ENCODE measurements at places on chromosomes 2 and 18. TPM values are rescaled to one million over a fixed set of nuclear protein-coding genes. Genes with fewer than 3 reads are reported as not detected.

CFAP210 gene
- not detected for total RNA-seq

CAB39 gene
- 137 TPM for total RNA-seq

TYMS gene
- total RNA-seq = 5.7 TPM

ASXL3 gene
- 2.5 TPM for total RNA-seq

CLEC4F gene
- total RNA-seq = 0.14 TPM

DNA sequence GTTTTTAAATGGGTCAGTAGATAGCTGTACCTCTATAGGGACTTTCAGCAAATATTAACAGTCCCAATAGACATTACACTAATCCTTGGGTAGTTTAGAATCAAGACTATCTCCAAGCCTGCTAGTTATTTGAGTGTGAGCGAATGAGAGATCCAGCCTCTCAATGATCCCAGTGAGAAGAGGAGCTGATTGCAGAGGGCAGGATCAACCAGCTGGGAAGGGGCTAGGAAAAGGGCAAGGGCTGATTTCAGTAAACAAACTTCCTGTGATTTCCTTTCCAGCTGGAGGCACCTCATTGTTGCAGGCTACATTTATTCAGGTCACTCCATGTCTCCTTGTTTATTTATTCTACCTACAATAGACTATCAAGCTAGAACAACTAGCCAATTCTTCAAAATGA lies 84.1 kb upstream of the CTNNA2 start:
- no peaks in the 10 kb centered on the region for H3K4me1 ChIP-seq
- no peaks in the 10 kb centered on the region for H3K36me3 ChIP-seq
- no peak overlapping the region for H3K27ac ChIP-seq
- no peaks in the 10 kb centered on the region for H3K27me3 ChIP-seq
- DNase-seq = no peak

GRCh38 chr18:21682371-21683051 lies 22.1 kb downstream of the ABHD3 start:
- H3K36me3 ChIP-seq = no peaks in the 10 kb centered on the region
- no peaks in the 10 kb centered on the region for H3K27me3 ChIP-seq
- no peak for DNase-seq
- peaks cover 60% of the 10 kb centered on the region for H3K4me1 ChIP-seq
- peak overlapping the region; percentile 88 for H3K27ac ChIP-seq

DNA sequence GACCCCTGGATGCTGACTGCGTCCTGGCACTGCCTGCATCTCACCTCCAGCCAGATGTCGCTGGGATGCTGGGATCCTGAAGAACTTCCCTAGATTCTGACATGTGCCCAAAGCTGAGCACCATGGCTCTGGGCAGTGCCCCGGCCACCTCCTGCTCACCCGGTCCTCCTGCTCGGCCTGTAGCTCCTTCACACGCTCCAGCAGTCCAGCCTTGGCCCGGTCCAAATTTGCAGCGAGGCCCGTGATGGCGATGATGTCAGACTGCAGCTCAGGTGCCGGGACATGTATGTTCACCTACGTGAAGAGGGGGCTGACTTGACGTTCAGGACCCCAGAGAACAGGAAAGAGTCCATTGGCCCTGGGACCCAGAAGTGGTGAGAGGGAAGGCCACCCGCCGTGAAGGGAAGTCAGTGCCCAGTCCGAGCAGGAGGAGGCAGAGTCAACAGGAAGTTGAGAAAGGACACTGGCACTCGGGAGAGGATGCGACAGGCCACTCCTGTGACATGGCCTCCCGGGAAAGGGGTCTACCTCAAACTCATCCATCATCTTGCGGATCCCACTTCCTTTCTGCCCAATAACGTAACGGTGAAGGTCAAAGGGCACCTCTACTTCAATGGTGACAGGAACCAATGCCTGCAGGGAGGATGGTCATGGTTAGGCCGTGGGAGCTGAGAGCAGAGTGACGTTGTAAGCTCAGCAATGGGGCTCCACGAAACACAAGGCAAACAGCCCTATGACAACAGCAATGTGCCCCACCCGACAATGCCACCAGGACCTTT lies 46.7 kb downstream of the ANO7 start:
- no peak overlapping the region for H3K4me3 ChIP-seq
- no peaks in the 10 kb centered on the region for H3K36me3 ChIP-seq
- H3K27ac ChIP-seq = no peak overlapping the region
- no peak for DNase-seq

GRCh38 chr2:101986804-101987740 lies 4.7 kb upstream of the IL1R2 start:
- peak overlapping the region; percentile 80 for H3K27ac ChIP-seq
- no peaks in the 10 kb centered on the region for H3K27me3 ChIP-seq
- H3K4me1 ChIP-seq = peaks cover 33% of the 10 kb centered on the region
- peak; percentile 81 for DNase-seq
- H3K4me3 ChIP-seq = no peak overlapping the region

- no peaks in the 10 kb centered on the region for H3K27me3 ChIP-seq
- no peak overlapping the region for H3K4me3 ChIP-seq
- no peaks in the 10 kb centered on the region for H3K4me1 ChIP-seq
- H3K27ac ChIP-seq = no peak overlapping the region
- no peak for DNase-seq
These were observed 10.4 kb downstream of the COLEC11 start for GRCh38 chr2:3604991-3605961.

DNA sequence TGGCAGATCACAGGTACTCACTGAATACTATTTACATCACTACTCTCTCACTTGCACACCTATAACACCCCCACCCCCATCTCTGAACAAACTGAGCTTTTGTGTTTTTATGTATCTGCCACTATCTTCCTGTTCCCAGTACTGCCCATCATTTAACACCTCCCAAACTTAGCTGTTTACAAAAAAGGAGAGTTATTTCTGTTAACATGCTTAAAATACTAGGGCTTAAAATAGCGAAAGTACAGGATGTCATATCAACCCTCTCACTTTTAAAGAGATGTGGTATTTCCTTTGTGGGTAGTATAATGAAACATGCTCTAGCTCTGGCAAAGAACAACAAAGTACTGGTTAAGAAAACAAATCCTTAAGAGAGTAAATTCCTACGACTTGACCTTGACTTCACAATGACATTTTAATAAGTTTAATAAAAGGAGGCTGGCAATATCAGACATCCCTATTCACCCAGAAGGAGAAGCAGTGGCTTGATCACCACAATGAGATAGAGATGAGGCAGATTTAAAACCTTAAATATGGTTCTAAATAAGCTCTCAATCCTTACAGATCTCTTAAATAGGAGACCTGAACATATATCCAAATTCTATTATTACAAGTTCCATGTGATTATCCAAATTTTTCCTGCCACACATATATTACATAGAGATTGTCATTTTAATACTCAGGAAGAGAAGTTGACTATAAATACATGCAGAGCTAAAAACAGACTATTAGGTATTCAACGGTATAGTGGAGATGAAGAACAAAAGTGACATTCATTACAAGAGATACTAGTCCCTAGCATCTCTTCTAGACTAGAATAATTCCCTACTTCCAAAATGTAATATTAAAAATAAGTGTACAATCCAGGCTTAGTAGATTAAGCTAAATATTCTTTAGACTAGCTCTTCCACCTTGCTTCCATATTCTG lies 36.9 kb downstream of the TRAK2 start:
- peaks cover 15% of the 10 kb centered on the region for H3K4me1 ChIP-seq
- H3K27ac ChIP-seq = no peak overlapping the region
- DNase-seq = no peak
- H3K4me3 ChIP-seq = no peak overlapping the region
- H3K36me3 ChIP-seq = no peaks in the 10 kb centered on the region

- H3K4me1 ChIP-seq = no peaks in the 10 kb centered on the region
- H3K4me3 ChIP-seq = no peak overlapping the region
- peaks cover 5% of the 10 kb centered on the region for H3K27me3 ChIP-seq
- H3K36me3 ChIP-seq = no peaks in the 10 kb centered on the region
These were observed 48.1 kb upstream of the ARL4C start for GRCh38 chr2:234544659-234545611.

DNA sequence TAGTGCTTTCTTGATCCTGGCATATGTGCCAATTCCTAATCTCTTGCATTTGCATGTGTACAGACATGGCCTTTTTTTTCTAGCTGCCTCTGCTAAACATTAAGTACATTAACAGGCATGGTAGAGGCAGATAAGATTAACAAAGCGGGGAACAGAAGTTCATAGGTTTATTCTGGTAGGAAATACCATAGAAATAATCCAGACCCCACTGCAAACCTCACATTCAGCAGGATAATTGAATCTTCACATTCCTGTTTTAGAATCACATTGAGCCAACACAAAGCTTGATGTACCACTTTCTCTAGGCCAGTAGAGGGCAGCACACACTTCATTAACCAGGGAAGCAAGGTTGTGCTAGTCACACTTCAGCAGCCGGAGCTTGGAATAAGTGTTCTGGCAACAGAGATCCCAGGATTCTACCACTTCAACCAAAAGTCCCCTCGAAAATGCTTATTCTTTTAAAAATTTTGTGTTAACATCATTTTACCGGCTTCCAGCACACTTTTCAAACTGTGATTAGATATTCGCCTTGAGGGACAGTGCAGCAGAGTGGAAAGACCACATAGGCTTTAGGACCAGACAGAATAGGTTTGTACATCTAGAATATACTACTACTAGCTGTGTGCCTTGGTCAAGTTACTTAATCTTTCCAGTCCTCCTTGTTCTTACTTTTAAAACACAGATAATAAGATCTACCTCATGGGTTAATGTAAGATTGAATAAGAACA lies 420.2 kb upstream of the CHST9 start:
- no peaks in the 10 kb centered on the region for H3K36me3 ChIP-seq
- H3K27ac ChIP-seq = no peak overlapping the region
- H3K4me1 ChIP-seq = no peaks in the 10 kb centered on the region

DNA sequence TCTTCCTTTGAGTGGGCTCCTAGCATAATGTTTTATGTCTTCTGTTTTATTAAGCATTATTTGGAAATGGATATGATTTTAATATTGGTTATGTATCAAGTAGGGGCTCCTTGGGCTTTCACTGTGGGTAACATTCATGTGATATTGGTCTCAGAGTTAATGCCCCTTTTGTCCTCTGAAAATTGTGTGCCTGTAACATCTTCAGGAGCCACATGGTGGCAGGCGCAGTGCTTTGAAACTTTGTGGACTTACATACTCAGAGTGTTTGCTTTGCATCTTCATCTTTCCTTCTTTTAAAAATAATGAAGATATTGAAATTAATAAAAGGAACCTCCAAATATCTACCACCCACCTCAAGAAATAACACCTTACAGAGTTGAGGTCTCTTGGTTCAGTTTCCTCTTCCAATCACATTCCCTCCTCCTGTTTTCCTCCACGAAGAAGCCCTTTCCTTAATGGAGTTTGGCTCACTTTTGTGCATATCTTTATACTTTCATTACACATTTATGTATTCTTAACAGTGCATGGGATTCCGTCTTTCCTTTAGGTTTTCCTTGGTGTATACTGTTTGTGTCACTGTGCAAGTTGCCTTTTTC lies 73.5 kb downstream of the LIMS1 start:
- H3K27me3 ChIP-seq = no peaks in the 10 kb centered on the region
- H3K4me1 ChIP-seq = peaks cover 14% of the 10 kb centered on the region
- H3K4me3 ChIP-seq = no peak overlapping the region
- H3K27ac ChIP-seq = no peak overlapping the region

- H3K27me3 ChIP-seq = no peaks in the 10 kb centered on the region
- H3K36me3 ChIP-seq = no peaks in the 10 kb centered on the region
- H3K4me3 ChIP-seq = no peak overlapping the region
- H3K4me1 ChIP-seq = no peaks in the 10 kb centered on the region
- H3K27ac ChIP-seq = no peak overlapping the region
- DNase-seq = no peak
These were observed 12.9 kb upstream of the NABP1 start for GRCh38 chr2:191664823-191665677.

Measured in transverse colon (tissue), 4 donors.